ENCODE measurements at places on chromosomes 16 and 17. TPM values are rescaled to one million over a fixed set of nuclear protein-coding genes. Genes with fewer than 3 reads are reported as not detected.

- peak; percentile 37 for DNase-seq
Measured at GRCh38 chr16:20611975-20612481, 35.9 kb upstream of the ACSM2B start.

GRCh38 chr17:29563816-29564215 lies 3.0 kb downstream of the ABHD15 start:
- DNase-seq: no peak

The AOC2 gene
- polyA plus RNA-seq: 1.6 TPM

- DNase-seq: no peak
Measured at GRCh38 chr16:66953462-66954096, 7.5 kb upstream of the CES3 start.

The RAD51C gene
- 17.1 TPM for polyA plus RNA-seq

- DNase-seq: no peak
Measured at GRCh38 chr16:4617880-4618279, 3.2 kb upstream of the UBALD1 start.

All from psoas muscle (tissue), 8 donors.